Kasumi-1 (cell line): ENCODE measurements at places on chromosomes 2 and 18.

- no peak for DNase-seq
Observed at GRCh38 chr2:225806105-225806504, 406.6 kb downstream of the NYAP2 start.

DNA sequence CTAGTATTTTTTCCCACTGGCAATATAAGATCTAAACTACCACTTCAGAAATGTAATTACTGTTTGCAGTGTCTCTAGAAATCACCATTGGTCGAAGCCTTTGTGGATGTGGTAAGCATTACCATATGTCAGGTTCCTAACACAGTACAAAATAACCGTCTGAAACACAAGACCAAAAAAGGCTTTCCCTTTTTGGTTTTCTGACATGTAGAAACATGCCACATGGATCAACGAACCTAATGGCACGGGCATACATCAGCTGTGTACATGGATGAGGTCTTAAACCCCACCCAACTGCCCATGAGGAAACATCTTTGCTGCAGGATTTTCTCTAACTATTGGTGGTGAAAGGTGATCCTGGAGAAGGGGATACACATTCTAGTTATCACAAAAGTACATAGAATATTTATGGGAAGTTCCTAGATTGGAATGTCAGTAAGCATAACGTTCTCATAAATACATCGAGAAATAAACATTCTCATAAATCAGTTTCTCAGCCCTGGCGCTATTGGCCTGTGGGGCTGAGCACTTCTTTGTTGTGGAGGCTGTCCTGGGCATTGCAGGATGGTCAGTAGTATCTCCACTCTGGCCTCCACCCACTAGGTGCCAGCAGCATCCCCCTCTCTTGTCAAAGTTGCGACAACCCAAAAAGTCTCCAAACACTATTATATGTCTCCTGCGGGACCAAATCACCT is 9.0 kb downstream of the VIT start:
- DNase-seq = no peak

GRCh38 chr2:65751408-65751807 is 319.0 kb upstream of the SPRED2 start:
- DNase-seq = no peak

- DNase-seq = no peak
Observed at GRCh38 chr2:224893848-224894247, 148.4 kb downstream of the DOCK10 start.

- no peak for DNase-seq
Observed at GRCh38 chr2:143529118-143529720, 400.0 kb downstream of the ARHGAP15 start.

GRCh38 chr2:45276914-45277313 is 267.7 kb upstream of the SIX2 start:
- no peak for DNase-seq

DNA sequence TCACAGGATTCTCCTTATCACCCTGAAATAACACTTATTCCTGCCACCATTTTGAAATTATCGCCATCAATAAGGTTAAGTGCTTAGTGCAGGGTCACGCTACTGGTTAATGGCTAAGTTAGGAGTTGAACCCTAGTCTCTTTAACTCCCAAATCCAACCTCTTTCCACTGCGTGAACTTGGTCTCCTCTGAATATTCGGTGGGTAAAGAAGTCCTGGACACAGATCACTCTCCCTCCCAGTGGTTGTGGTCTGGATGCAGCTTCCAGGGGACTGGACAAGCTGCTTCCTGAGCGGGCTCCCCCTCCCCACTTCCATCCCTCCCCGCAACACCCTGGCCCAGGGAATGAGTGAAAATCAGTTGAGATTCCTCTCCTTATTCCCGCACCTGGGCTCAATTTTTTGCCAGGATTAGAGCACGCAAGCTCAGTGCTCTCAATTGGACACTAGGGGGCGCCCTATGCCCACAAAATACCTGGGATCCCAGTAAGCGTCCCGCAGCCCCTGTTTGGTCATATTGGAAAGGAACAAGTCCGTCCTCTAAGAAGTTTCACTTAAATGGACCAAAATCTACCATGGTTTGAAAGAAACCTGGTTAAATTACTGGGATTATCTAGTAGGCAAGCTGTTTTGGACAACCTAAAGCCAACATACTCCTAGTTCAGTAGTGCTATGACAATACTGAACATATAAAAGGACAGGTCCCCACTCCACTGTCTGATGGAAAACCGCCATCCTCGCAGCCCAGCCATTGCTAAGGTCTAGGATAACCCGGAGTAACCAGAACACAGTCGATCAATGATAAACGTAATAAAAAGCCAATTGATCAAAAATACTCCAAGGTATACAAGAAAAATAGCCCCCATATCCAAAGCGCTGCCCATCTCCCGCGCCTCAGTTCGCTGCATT is 40.4 kb downstream of the DHRS9 start:
- DNase-seq = peak; percentile 90

GRCh38 chr18:3906116-3906750 is 456.3 kb downstream of the TGIF1 start:
- DNase-seq = no peak

DNA sequence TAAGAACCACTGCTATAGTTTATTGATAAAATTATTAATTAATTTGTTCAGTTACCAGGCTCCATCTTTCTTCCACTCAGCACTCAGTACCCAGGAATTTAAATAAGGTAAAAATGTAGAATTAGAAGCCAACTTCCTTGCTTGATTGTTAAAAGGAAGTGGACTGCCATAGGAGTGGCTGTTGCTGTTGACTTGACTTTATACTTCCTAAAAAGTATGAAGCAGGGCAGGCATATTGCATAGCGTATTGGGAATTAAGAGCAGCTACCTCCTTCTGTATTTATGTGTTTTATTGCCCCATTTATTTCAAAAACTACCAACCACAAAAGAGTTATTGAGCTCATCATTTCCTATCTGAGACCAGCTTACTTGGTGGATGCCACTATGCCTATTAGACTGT is 27.9 kb downstream of the PSMD1 start:
- DNase-seq = no peak

DNA sequence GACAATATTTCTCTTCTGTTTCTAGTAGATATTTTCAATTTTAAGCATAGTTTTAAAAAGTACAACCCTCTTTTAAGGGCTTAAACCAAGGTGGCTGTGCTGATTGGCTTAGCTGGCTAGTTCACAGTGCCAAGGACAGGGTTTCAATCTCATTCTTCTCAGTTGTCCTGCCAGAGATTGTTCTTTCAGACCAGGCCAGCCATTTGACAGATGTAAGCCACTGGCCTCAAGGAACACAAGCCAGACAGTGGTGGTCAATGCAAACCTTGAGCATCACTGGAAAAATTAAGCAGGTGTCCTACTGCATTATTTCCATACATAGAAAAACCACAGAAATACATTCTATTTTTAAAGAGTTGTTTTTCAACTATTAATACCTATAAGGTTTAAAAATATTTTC is 5.9 kb downstream of the RNF103 start:
- no peak for DNase-seq

DNA sequence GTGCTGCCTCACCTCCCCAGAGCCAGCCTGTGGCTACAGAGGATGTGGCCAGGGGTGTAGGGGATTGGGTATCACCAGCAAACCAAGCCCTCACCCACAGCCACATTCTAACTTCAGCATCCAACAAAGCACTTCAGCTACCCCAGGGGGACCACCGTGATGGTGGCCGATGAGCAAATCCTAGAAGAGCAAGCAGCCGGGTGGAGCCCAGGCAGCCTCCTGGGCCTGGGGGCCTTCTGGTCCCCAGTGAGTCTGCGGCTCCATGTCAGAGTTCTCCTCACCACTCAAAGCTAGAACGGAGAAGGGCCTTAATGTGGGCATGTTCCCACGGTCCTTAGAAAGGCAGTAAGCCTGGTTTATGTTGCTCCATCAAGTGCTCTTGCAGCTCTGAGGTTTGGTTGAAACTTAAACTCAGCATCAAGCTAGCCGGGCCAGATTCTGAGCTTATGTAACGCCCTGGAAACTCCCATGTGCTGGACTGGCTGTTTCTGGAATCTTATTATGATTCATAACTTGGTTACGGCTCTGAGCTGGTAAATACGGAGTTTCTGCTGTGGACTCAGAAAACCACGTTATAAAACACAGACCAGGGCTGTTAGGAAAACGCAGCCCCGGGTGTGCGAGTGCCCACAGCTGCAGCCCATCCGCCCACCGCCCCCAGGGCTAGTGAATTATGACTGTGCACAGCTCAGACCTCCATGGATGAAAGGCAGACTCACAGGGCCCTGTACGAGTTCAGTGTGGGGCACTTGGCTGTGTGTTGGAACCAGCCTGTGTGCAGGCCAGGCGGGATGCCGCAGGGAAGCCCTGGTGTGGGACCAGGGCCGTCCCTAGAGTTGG is 99.8 kb downstream of the SEPTIN10 start:
- no peak for DNase-seq

GRCh38 chr2:165905854-165906253 is 47.7 kb downstream of the TTC21B start:
- DNase-seq = no peak

GRCh38 chr2:83579507-83579906 is 879.6 kb downstream of the SUCLG1 start:
- no peak for DNase-seq

GRCh38 chr18:26405190-26405801 is 143.1 kb downstream of the KCTD1 start:
- DNase-seq = peak; percentile 25

DNA sequence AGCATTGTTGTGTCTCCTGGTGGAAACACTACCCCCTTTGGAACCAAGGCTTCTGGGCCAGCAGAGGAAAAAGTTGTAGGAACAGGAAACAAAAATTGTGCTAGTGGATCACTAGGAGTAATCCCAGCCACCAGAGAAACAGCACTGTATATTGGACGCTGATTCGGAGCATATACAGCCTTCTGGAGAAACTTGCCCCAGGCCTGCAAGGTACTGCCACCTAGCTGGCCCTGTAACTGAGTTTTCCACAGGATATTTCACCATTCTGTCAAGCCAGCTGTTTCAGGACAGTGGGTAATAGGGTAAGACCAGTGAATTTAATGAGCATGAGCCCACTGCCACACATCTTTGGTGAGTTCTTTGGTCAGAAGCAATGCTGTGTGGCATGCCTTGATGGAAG is 25.1 kb upstream of the EMILIN2 start:
- no peak for DNase-seq

- no peak for DNase-seq
Observed at GRCh38 chr18:62586781-62587487, 64.1 kb downstream of the ZCCHC2 start.

GRCh38 chr2:59926731-59927130 is 626.7 kb downstream of the BCL11A start:
- DNase-seq = no peak

DNA sequence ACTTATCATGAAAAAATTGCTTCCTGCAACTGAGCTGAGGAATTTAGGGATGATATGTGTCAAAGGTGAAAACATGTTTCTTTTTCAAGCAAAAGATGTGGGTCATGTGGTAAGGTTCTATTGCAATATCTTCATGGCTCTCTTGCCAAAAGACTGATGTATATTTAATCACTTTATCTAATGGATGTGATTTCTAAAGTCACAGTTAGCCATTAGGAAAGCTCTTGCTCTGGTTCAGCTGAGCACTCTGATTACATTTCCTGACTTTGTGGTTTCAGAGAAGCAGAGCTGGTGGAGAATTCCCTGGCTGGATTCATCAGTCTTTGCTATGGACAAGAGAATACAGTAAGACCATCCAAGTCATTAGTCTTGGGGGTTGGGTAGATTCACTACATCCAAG is 24.4 kb downstream of the SCN9A start:
- DNase-seq = no peak

DNA sequence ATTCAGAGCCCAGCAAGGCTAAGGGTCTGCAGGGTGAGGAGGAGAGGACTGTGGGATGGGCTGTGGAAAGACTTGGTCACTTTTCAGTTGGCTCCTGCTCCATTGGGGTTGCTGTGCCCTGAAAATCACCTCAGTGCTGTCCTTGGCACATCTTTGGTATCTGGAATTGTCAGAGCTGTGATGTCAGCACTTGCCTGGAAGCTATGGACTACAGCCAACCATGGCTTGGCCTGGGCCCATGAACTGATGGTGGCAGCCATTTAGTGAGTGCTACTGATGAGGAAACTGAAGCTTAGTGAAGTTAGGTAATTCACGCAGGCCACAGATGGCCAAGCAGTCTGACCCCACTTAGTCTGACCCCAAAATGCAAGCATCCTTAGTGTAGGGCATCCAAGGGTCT is 121.8 kb upstream of the SERPINE2 start:
- no peak for DNase-seq

DNA sequence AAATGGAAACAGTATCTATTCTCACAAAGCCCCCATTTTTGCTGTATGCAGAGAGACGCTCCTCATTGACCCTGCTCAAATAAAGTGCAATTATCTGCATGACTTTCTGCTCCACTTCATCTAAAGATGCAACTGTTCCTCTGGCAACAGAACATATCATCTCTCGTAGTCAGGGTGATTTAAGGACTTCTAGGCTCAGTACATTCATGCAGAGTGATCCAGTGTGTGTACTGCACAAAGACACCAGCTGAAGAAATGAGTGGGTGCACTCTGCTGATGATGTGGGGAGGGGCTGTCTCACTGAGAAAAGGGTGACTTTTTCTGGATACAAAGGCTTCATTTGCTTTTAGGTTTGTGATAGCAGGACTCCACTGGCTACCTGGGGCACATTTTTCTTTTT is 355.2 kb downstream of the GALNT13 start:
- DNase-seq = no peak

DNA sequence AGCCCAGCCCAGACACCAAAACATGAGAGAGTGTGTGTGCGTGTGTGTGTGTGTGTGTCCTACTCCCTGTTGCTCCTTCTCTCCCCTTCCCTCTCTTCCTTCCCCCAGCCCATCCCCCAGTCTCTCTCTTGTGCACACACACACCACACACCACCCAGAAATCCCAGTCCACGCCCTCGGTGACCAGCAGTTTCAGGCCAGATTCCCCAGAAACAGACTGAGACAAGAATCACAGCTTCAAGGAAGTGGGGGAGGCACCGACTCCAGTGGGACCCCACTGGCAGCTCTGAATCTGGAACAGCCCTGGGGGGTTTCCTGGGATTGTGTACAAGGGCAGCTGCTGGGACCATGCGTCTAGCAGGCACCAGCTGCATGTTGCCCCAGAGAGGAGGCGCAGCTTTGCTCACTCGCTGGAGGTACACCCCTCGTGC is 113.5 kb downstream of the NDUFA10 start:
- DNase-seq = peak; percentile 23

DNA sequence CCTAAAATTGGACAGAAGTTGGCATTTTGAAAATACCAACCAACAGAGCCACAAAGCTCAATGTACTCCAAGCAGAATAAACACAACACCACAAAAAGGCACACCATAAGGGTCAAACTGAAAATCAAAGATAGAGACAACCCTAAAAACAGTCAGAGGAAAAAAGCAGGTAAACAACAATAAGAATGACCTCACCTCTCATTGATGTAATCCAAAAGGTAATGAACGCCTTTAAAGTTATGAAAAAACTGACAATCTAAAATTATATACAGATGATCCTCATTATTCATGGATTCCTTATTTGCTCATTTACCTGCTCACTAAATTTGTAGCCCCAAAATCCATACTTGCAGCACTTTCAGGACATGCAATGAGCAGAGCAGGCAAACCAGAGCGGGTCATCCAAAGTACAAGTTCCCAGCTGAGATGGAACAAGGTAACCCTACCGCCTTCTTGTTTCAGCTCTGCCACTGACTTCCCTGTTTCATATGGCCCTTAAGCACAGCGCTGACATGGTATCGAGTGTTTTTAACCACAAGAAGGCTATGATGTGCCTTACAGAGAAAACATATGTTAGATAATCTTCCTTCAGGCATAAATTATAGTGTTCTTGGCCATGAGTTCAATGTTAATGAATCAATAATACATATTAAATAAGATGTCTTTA is 17.0 kb downstream of the RTN4 start:
- peak; percentile 75 for DNase-seq
